Activated CD4-positive, CD25-positive, alpha-beta regulatory T cell (primary cell): ENCODE measurements at places on chromosomes 6 and 20.

GRCh38 chr6:149273318-149273717, 44.2 kb upstream of the TAB2 start:
- no peak for DNase-seq

DNA sequence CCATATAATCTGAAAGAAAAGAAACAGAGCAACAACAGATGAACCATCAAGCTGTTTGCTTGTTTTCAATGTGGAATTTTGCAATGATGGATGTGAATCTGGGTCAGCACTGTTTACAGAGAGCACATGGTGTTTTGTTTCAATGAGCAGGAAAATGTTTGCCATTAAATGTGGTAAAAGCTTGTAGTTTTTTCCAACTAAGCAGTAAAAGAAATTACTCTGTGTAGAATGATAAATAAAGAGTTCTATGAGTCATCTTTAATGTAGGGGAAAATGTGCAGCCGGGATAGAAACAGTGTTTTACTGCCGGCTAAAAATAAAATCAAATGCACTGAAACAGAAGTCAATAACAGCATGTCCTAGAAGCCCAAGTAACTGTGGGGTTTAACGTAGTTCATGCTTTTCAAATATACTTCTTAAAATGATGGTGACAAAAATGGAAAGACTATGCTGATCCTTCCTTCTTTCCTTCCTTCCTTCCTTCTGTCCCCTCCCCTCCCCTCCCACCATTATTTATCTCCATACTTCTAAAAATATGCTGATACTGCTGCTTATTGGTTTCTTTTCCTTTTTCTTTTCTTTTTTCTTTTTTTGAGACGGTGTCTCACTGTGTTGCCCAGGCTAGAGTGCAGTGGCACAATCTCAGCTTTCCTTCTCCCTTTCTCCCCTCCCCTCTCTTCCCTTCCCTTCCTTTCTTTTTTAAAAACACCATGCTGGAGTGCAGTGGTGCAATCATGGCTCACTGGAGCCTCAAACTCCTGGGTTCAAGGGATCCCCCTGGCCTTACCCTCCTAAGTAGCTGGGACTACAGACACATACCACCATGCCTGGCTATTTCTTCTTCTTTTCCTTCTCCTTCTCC, 6.3 kb upstream of the NAA20 start:
- DNase-seq = no peak

- no peak for DNase-seq
These were observed 68.5 kb upstream of the SRSF6 start for GRCh38 chr20:43389211-43389610.

- no peak for DNase-seq
These were observed 3.7 kb upstream of the BEND6 start for GRCh38 chr6:56951049-56951831.

DNA sequence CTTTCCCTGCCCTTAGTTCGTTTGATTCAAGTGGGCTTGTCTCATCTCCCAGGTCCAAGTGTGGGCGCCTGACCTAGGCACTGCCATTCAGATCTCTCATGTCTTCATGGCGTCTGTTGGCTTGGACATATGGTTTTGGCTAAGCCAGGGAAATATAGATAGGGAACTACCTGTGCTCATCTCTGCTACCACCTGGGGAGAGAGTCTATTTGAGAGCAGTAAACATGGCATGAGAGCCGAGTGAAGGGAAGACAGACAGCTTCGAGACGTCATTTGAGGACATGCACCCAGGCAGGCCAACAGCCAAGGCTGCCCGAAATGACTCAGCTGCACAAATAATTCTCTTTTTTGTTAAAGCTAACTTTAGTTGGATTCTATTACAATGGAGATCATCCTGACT, 370.7 kb upstream of the AGPAT4 start:
- DNase-seq = no peak

- no peak for DNase-seq
These were observed 1.8 kb downstream of the GABRR1 start for GRCh38 chr6:89215391-89215790.

GRCh38 chr6:138774370-138774769, 801 bp downstream of the CCDC28A start:
- DNase-seq = no peak

GRCh38 chr20:24492031-24492607, 22.7 kb downstream of the SYNDIG1 start:
- DNase-seq = no peak

- DNase-seq = peak; percentile 30
These were observed 3.6 kb upstream of the GPSM3 start for GRCh38 chr6:32195902-32196681.

GRCh38 chr6:167214206-167214605, 56.4 kb upstream of the GPR31 start:
- DNase-seq = no peak

DNA sequence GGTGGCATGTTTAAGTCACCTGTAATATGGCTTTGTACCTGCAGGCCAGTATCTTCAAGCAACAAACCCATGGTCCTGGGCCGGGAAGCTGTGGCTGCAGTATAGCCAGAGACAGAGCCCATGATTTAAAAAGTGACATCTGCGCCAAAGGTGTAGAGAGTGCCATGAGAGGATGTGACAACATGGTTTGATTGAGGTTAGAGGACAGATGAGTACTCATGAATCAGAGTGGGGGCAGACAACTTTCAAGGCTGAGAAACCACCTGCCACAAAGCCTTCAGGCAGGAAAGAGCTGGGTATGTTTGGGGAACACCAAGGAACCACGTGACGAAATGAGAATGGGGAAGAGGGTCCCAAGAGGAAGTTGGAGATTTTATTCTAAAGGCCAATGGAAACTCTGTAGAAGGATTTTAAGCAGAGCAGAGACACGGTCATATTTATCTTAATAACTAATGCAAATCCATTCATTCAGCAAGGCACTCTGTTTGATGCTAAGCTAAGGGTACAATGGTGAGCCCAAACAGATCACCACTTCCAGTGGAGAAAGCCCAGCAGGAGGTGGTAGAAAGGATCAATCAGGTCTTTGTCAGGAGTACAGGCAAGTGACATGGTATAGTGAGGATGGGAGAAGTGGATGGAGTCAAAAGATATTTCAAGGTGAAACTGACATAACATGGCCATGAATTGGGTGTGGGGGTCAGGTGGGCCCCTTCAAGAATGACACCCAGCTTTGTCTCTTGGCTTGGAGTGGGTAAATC, 3.4 kb upstream of the MICAL1 start:
- DNase-seq = no peak

DNA sequence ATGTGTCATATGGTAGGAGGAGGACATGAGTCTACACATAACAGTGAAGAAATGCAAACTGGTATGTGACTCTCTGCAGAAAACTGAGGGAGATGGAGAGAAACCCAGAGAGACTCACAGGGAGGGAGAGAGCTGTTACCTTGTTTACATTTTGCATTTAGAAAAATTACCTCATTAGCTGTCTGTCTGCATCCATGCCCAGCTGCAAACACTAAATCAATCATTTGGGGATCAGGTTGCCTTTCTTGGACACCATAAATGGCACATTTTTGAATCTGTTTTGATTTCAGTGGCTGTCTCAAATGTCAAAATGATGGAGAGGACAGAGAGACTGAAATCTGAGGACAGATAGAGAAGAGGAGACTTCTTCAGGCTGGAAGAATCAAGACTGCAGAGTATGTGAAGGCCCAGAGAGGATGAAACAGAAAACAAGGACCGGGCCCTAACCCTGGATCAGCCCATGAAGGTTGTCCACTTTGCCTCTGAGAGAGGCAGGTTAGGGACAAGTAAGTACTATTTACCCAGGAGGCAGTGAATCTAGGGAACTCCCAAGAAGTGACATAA, 92.2 kb downstream of the UNC5CL start:
- DNase-seq = no peak

DNA sequence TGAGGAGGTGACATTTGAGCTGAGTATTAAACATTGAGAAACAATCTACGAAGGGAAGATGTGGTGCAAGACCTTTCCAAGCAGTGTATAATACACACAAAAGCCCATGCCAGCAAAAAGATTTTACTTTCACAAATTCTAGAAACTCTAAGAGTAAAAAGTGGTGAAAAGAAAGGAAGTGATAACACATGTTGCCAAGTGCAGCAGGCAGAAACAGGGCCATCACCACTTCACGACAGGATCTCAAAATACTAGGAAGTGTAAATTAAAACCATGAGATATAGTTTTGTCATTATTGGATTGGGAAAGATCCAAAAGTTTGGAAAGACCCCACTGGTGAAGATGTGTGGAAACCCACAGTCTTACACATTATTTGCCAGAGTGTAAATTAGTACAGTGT, 1.7 kb upstream of the ENTPD6 start:
- DNase-seq = no peak

DNA sequence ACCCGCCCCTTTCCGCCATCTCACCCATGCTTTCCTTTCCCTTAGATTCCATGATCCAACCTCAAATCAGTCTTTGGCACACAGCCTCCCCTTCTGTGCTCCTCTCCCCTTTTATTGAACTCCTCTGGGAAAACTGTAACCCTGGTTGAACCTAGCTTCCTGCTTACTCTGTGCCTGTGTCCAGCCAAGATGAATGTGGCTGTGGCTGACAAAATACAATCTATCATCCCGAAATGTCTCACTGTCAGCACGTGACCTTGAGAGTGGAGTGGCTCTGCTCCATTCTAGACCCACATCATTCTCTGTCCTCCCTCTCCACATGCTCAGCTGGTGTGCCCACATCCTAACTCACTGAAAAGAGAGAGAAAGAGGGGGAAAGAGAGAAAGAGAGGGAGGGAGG, 11.0 kb downstream of the NCR2 start:
- DNase-seq = no peak

DNA sequence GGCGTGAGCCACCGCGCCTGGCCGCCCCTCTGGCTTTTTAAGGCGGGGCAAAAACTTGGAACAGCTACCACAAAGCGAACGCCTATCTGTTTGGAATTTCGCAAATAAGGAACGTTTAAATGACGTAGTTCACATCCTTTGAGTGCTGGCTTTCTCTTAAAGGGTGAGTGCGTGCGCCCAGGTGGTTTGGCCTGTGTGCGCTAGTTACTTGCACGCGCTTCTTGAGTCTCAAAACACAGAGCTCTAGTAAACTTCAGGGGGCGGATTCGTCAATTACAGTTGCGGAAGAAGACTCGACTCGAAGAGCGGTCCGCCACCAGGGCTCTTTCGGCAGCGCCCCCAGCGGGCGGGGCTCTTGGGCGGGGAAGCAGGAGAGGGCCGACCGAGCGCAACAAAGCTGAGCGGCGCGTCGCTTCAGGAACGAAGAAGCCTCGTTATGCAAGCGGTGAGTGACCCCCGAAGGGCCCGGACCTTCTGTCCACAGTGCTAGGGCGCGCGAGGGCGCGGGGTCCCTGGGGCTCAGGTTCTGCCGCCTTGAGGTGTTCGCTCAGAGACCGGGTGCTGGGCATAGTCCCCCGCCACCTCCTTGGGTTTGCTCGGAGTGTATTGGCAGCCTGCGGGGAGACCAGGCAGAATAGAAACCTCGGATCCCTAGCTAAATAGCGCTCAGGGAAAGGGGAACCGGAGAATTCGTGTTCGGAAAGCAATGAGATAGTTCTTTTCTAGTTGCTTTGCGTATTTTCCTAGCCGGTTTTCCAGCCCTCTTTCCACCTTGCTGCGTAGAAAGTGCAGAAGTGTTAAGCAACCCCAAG, at the start of gene SYCP2L:
TSS of gene SYCP2L (plus strand) at position 362 of the 812 bp plus-strand sequence. CDS start at position 437, 75 bp downstream.
- no peak for DNase-seq
